Lower lobe of right lung (tissue), 2 donors: ENCODE measurements at places on chromosomes 1 and 21. TPM values are rescaled to one million over a fixed set of nuclear protein-coding genes. Genes with fewer than 3 reads are reported as not detected.

DNA sequence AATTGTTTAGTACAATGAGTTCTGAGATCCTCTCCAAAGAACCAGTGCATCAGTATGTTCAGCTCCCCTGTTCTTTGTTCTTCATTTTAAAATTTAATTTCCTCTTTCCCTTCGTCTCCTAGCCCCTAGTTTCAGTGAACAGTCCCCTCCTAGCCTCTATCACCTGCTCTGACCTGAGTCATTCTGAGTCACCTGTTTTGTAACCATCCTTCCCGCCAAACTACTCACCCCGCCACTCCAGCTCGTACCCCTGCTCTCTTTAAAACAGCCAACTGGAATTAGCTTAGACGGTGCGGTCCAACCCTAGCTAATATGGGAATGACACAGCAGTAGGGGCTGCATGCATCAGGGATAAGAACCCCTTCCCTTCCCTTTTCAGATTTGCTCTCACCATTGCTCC, 16.8 kb upstream of the ERVH48-1 start:
- no peak for DNase-seq

DNA sequence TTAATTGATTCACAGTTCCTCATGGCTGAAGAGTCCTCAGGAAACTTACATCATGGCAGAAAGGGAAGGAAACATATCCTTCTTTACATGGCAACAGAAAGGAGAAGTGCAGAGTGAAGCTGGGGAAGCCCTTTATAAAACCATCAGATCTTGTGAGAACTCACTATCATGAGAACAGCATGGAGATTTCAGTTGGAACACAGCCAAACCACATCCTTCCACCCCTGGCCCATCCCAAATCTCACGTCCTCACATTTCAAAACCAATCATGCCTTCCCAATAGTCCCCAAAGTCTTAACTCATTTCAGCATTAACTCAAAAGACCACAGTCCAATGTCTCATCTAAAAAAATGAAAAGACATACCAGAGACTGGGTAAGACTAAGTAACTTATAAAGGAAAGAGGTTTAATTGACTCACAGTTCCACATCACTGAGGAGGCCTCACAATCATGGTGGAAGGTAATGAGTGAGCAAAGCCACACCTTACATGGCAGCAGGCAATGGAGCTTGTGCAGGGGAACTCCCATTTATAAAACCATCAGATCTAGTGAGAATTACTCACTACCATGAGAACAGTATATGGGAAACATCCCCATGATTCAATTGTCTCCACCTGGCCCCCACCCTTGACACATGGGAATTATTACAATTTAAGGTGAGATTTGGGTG, 105.2 kb downstream of the MRPL39 start:
- no peak for DNase-seq

DNA sequence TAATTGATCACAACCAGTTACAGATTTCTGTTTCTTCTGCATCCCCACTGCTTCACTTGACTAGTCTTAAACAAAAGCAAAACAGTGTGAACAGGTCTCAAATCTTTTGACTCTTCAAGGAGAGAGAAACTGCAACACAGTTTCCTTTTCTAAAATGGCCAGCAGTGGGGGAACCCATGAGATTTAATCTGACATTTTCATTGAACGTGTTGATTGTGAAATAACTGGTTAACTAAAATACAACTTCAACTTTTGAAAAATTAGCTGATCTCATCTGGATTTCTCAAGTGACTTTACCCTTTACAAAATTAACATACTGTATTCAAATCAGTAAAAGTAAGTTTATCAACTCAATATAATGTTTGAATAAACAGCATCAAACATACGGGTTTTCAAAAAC, 143.0 kb downstream of the HFM1 start:
- no peak for DNase-seq

DNA sequence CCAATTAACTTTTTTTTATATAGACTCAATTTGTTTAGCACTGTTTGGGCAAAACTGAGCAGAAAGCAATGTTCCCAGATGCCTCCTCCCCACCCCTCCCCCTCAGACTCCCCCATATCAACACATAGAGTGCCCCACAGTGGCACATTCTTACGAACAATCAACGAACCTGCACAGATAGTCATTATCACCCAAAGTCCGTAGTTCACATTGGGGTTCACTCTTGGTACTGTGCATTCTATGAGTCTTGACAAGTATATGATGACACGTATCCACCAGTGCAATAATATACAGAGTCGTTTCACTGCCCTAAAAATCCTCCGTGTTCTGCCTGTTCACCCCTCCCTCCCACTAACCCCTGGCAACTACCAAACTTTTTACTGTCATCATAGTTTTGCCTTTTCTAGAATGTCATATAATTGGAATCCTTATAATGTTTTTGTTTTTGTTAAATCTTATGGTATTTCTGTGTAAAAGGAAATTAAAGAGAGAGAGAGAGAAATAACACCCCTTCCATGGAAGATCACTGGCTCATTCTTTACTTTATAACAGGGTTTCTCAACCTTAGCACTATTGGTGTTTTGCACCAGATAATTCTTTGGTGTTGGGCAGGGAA, 37.2 kb upstream of the HNRNPU start:
- no peak for DNase-seq

GRCh38 chr1:67281244-67281643, 26.4 kb upstream of the IL12RB2 start:
- DNase-seq, result no peak

- no peak for DNase-seq
Observed at GRCh38 chr21:31781737-31782136, 49.8 kb upstream of the SCAF4 start.

DNA sequence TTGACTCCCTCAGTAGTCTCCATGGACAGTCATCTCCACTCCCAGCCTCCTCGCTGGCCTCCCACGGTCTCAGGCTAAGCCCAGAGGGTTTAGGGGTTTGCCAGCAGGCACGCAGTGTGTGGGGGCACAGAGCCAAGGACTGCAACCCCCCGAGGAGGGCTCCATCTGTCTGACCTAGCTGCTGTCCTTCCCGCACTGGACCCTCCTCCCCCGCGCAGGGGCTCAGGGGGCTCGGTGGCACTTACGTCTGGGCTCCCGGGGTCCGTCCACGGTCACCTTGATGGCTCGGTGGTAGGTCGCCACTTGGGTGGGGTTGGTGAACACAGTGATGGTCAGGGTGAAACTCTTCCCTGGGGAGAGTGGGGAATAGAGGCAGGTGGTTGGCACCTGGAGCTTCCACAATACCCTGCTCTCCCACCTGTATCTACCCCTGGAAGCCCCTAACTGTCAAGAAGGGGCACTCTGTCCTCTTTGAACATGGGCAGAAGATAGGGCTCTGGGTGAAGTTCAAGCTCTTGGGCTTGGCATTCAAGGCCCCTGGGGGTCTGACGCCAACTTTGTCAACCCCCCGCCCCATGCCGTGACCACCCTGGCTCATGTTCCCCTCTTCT, 11.0 kb downstream of the RUNX3 start:
- no peak for DNase-seq

DNA sequence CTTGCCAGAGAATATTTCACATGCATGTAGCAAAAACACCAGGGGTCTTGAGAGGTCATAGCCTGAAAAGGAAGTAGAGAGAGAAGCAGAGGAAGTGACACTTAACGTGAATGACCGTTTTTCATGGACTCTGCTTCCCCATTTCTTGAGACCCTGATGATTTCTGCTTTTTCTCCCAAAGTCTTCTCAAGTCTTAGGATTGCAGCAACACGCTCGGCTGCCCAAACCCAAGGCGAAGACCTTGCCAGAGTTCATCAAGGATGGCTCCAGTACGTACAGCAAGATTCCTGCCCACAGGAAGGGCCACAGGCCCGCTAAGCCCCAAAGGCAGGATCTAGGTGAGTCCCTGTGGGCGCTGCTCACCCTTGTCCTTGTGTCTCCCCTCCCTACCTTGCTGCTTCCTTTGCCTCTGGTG, 12.8 kb downstream of the THEMIS2 start:
- no peak for DNase-seq

The DENND2C gene
- total RNA-seq, result 3.8 TPM

The DNAI4 gene
- 19.9 TPM for total RNA-seq

The SLFNL1 gene
- 4.8 TPM for total RNA-seq

The ASPM gene
- 1.6 TPM for total RNA-seq
